ENCODE measurements at places on chromosomes 2 and 18. TPM values are rescaled to one million over a fixed set of nuclear protein-coding genes. Genes with fewer than 3 reads are reported as not detected.

The DSEL gene
- total RNA-seq: 0.72 TPM

The RND3 gene
- 57.1 TPM for total RNA-seq

The TRPM8 gene
- not detected for total RNA-seq

The IL36RN gene
- total RNA-seq: not detected

The ZNF521 gene
- total RNA-seq: 3.8 TPM

The IMMT gene
- 127 TPM for total RNA-seq

The FRZB gene
- total RNA-seq: 12.8 TPM

The HRH4 gene
- total RNA-seq: 0.11 TPM

The MC5R gene
- not detected for total RNA-seq

The TUBB8B gene
- total RNA-seq: 0.27 TPM

The BMP10 gene
- not detected for total RNA-seq

The ARHGEF4 gene
- total RNA-seq: 1.6 TPM

The PRKAG3 gene
- not detected for total RNA-seq

The ZFAND2B gene
- 65.5 TPM for total RNA-seq

The NYAP2 gene
- 0.12 TPM for total RNA-seq

The GPATCH11 gene
- total RNA-seq: 7.1 TPM

The ASIC4 gene
- total RNA-seq: not detected

The TMEM169 gene
- total RNA-seq: 0.21 TPM

The HMSD gene
- 0.11 TPM for total RNA-seq

The FAM237A gene
- not detected for total RNA-seq

All from colonic mucosa (tissue), 4 donors.